ENCODE measurements at places on chromosomes 5 and 9. TPM values are rescaled to one million over a fixed set of nuclear protein-coding genes. Genes with fewer than 3 reads are reported as not detected.
A peak's percentile ranks its signal among the peaks of the same experiment; 100 is the strongest.

DNA sequence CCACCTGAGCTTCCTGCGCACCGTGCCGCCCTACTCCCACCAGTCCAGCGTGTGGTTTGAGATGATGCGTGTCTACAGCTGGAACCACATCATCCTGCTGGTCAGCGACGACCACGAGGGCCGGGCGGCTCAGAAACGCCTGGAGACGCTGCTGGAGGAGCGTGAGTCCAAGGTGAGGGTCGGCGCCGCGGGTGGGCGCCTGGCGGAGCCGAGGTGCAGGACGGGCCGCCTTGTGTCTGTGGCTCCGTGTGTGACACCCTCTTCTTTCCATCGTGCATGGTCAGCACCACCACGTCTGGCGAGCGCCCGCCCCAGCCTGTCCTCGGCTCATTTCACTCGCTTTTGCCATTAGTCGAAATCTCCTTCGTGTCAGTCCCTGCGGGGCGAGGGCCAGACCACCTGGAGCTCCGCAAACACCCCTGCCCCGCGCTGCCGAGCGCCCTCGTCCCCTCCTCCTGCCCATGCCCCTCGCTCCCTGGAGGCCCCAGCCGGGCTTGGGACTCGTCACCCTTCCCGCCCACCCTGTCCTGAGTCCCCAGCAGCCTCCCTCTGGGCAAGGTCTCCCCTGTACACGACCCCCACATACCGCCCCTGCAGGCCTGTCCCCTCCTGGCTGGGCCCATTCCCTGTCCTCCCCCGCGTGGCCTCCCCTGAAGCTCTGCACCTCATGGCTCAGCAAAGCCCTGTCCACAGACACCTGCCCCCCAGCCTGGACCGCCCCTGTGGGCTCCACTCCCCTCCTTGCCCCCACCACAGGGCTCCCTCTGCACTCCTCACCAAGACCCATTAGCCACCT, 7.0 kb downstream of the GRIN1 start:
- peaks cover 6% of the 10 kb centered on the region for H3K4me1 ChIP-seq
- no peaks in the 10 kb centered on the region for H3K36me3 ChIP-seq
- H3K27me3 ChIP-seq, result peaks cover 74% of the 10 kb centered on the region
- no peak for DNase-seq

HDHD3 gene
- total RNA-seq, result 11.3 TPM

DNA sequence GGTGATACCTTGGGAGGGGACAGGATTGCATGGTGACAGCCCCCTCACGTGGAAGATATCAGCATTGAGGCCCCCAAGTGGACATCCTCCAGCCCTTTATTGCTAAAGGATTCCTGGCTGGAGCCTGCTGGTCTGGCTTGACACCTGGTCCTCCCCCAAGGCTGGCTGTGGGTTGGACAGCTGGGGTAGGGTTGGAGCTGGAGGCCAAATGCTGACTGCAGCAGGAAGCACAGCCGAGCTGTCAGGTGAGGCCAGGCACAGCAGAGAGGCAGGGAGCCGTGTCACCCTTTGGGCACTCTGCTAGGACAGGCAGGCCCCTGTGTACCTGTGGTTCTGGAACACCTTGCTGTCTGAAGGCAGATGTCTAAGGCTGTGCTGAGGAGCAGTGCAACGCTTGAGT, 2.2 kb downstream of the CACFD1 start:
- peaks cover 9% of the 10 kb centered on the region for H3K27me3 ChIP-seq
- H3K36me3 ChIP-seq, result no peaks in the 10 kb centered on the region
- no peak for DNase-seq
- H3K27ac ChIP-seq, result no peak overlapping the region

DNA sequence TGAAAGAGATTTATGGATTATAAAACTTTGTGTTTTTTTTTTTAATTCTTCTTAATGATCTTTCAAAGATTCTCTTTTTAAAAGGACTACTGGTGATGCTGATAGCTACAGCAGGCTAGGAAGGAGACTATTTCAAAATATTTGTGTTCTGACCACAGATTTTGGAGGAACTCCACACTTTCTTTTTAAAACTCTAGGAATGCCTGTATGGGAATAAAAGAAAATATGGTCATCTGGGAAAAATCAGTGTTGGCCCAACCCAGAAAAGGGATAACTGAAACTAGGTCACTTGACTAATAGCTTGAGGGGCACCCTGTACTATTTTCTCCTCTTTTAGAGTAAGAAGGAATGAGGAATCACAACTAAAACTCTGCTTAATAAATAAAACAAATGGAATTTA, 97.6 kb upstream of the ADAMTS19 start:
- DNase-seq, result no peak
- H3K4me1 ChIP-seq, result no peaks in the 10 kb centered on the region
- H3K36me3 ChIP-seq, result no peaks in the 10 kb centered on the region
- no peak overlapping the region for H3K27ac ChIP-seq
- H3K27me3 ChIP-seq, result no peaks in the 10 kb centered on the region
- no peak overlapping the region for H3K4me3 ChIP-seq

PCDHB16 gene
- total RNA-seq, result 0.14 TPM

NMUR2 gene
- total RNA-seq, result 0.05 TPM

- H3K4me1 ChIP-seq, result no peaks in the 10 kb centered on the region
- no peaks in the 10 kb centered on the region for H3K27me3 ChIP-seq
Observed at GRCh38 chr5:79743846-79744605, 54.4 kb downstream of the CMYA5 start.

DNA sequence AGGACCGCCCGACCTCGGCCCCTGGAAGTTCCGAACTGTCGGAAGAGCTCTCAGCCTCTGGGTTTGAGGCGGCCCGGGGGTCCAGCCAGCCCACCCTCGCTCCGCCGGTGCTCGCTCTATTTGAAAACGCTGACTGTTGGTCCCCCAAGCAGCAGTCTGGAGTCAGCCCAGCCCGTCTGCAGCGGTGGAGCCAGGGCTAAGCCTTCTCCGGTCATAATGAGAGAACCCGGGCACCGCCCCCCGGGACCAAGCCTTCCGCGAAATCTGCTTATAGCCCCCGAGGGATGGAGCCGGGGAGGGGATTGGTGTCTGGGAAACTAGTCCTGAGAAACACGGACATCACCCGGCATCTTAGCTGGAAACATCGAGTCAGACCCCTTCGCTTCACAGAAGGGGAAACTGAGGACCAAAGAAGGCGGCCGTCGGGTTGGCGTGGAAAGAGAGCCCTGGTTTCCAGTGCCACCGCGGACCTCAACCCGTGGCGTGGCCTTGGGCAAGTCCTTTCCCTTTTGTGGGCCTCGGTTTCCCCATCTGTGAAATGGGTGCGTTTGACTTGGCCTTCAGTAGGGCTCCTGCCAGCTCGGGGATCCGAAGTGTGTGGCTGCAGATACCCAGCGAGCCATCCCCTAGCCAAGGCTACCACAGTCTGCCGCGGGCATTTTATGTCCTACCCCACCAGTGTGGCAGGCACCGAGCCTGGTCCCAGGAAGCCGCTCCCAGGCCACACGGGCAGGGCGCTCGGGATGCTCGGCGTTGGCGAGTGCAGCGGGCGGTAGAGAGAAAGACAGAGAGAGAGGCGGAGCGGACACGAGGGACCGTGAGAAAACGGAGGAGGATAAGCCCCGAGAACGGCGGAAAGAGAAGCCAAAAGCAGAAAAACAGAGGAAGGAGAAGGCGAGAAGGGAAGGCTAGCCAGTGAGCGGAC, 857 bp downstream of the ADAM19 start:
- no peaks in the 10 kb centered on the region for H3K36me3 ChIP-seq
- peaks cover 36% of the 10 kb centered on the region for H3K4me1 ChIP-seq
- no peak for DNase-seq
- H3K4me3 ChIP-seq, result peak overlapping the region; percentile 57

DNA sequence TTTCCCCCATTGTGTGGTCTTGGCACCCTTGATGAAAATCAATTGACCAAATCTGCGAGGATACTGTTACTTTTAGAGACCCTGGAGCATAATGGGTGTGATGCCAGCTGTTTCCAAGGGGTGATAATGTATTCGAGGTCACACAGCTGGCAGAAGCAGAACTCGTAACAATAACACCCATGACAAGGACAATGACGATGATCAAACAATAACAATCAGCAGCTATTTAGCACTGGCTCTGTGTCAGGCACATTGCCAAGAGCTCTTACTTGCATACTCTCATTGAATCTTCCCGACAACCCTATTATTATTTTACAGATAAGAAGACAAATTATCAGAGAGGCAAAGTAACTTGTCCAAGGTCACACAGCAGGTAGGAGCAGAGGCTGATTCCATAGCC, 223.7 kb upstream of the MSX2 start:
- H3K36me3 ChIP-seq, result no peaks in the 10 kb centered on the region
- no peaks in the 10 kb centered on the region for H3K4me1 ChIP-seq
- H3K4me3 ChIP-seq, result no peak overlapping the region
- no peak for DNase-seq
- no peak overlapping the region for H3K27ac ChIP-seq

CYSRT1 gene
- total RNA-seq, result 0.57 TPM

DNA sequence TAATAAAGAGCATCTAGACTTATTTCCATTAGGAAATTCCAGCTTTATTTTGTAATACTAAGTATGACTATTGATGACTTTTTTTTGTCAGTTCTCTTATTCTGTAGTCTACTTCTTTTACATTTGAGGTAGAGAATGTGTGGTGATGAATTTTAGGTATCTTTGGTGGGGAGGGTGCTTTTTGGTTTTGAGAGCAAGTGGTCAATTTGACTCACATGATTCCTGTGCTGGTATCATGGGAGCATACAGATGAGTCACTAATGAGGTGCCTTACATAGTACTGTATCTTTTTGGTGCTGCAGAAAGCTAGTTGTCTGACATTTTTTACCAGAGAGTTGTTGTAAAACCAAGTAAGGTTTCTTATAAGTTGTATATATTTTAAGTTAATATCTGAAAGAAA, 35.3 kb downstream of the ERBIN start:
- H3K4me1 ChIP-seq, result no peaks in the 10 kb centered on the region
- no peak for DNase-seq
- H3K36me3 ChIP-seq, result no peaks in the 10 kb centered on the region
- H3K27me3 ChIP-seq, result no peaks in the 10 kb centered on the region

PIP5K1B gene
- total RNA-seq, result 0.94 TPM

DNA sequence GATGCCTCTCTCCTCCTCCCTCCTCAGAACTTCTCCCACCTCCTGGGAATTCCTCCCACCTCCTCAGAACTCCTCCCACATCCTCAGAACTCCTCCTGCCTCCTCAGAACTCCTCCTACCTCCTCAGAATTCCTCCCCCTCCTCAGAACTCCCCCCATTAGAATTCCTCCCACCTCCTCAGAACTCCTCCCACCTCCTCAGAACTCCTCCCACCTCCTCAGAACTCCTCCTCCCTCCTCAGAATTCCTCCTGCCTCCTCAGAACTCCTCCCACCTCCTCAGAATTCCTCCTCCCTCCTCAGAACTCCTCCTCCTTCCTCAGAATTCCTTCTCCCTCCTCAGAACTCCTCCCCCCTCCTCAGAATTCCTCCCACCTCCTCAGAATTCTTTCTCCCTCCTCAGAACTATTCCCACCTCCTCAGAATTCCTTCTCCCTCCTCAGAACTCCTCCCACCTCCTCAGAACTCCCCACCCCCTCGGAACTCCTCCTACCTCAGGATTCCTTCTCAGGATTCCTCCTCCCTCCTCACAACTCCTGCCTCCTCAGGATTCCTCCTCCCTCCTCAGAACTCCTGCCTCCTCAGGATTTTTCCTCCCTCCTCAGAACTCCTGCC, 23.9 kb downstream of the SLC46A2 start:
- peaks cover 2% of the 10 kb centered on the region for H3K36me3 ChIP-seq
- no peaks in the 10 kb centered on the region for H3K27me3 ChIP-seq
- DNase-seq, result no peak
- H3K4me1 ChIP-seq, result peaks cover 29% of the 10 kb centered on the region
- H3K4me3 ChIP-seq, result no peak overlapping the region
- peak overlapping the region; percentile 12 for H3K27ac ChIP-seq

DNA sequence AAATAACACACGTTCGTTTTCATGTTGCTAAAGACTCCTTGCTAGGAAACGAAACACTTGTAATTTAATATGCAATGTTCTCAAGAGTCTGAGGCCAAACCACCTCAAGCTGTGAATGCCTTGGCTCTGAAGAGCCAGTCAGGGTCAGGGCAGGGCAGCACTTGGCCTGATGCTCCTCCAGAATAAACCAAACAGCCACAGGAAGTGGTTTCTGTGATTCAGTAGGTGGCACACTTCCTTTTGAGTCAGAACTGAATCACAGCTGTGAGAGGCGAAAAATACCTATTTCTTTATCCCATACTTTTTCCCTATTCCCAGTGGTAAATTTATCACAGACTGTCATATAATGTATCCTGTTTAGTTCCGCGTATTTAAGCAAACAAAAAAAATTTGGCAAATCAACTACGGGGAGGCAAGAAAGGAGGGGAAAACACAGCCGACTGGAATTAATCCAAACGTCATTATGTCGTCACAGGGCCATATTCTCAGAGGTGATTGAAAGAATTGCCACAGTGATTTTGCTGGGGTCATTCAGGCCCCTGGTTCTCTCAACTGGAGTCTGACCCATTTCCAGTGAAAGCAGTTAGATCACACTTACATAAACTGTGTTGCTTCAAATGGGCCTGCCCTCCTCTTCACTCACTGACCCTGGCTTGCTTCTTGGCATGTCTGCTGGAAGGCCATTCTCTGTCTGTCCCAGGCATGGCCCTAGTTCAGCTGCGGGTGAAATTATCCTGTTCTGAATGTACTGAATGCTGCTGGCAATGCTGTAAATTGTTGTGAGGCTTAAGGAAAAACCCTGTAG, 71.2 kb downstream of the ARRDC3 start:
- H3K4me3 ChIP-seq, result no peak overlapping the region
- H3K27ac ChIP-seq, result peak overlapping the region; percentile 39
- H3K27me3 ChIP-seq, result no peaks in the 10 kb centered on the region
- H3K4me1 ChIP-seq, result peaks cover 37% of the 10 kb centered on the region
- DNase-seq, result peak; percentile 63

GABRA1 gene
- 2.7 TPM for total RNA-seq

GRCh38 chr5:101160002-101160401, 256.9 kb upstream of the ST8SIA4 start:
- H3K4me3 ChIP-seq, result no peak overlapping the region
- H3K4me1 ChIP-seq, result no peaks in the 10 kb centered on the region
- H3K27ac ChIP-seq, result no peak overlapping the region
- H3K27me3 ChIP-seq, result no peaks in the 10 kb centered on the region
- H3K36me3 ChIP-seq, result no peaks in the 10 kb centered on the region

- no peaks in the 10 kb centered on the region for H3K27me3 ChIP-seq
- no peak overlapping the region for H3K27ac ChIP-seq
- no peak overlapping the region for H3K4me3 ChIP-seq
- H3K36me3 ChIP-seq, result no peaks in the 10 kb centered on the region
- DNase-seq, result no peak
Observed at GRCh38 chr5:9851458-9851857, 221.3 kb upstream of the TAS2R1 start.

AQP7 gene
- 0.24 TPM for total RNA-seq

DNA sequence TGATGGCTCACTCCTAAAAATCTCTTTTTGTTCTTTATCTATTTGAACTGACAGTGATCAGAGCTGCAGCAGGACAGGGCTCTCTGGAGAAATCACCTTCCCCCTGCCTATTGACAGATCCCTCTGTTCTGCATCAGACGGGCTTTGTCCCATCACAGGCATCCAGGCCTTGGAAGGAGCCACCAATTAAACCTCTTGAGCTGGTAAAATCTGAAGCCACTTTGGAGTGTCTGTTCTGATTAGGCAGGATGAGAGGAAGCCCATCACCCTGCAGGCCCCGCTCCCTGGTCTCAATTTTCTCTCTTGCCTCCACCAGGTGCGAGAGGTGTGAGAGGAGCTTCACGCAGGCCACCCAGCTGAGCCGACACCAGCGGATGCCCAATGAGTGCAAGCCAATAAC, 97.7 kb downstream of the PRDM6 start:
- no peaks in the 10 kb centered on the region for H3K4me1 ChIP-seq
- H3K4me3 ChIP-seq, result no peak overlapping the region
- DNase-seq, result no peak
- no peaks in the 10 kb centered on the region for H3K27me3 ChIP-seq
- no peak overlapping the region for H3K27ac ChIP-seq

TXNDC8 gene
- total RNA-seq, result not detected
